Left colon (tissue), 2 donors: ENCODE measurements at places on chromosomes 16 and 17.
A peak's percentile ranks its signal among the peaks of the same experiment; 100 is the strongest.

GRCh38 chr16:67460168-67460567 is 20.8 kb downstream of the ATP6V0D1 start:
- DNase-seq, result peak; percentile 50

- DNase-seq, result no peak
These were observed 477.6 kb downstream of the XYLT1 start for GRCh38 chr16:16992975-16993765.

GRCh38 chr17:28874750-28875149 is 19.9 kb downstream of the ERAL1 start:
- no peak for DNase-seq

DNA sequence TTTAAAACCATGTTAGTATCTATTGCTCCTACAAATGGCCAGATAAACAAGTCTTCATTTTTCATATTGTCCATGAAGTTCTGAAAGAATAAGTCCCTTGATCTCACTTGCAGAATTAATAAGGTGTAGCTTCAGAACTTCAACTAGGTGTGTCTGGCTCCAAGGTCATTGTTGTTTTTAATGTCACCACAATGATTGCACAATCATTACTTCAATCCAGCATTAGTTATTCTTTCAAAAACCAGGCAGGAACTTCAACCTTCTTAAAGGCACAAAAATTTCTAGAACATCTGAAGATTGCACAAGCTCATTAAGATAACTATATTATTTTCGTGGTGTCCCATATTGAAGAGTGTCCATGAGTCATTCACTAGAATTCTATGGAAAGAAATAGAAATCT is 1386.4 kb downstream of the CDH11 start:
- DNase-seq, result no peak

GRCh38 chr16:52283018-52283417 is 263.9 kb downstream of the TOX3 start:
- DNase-seq, result no peak

GRCh38 chr17:69457603-69458002 is 43.1 kb downstream of the MAP2K6 start:
- DNase-seq, result no peak

DNA sequence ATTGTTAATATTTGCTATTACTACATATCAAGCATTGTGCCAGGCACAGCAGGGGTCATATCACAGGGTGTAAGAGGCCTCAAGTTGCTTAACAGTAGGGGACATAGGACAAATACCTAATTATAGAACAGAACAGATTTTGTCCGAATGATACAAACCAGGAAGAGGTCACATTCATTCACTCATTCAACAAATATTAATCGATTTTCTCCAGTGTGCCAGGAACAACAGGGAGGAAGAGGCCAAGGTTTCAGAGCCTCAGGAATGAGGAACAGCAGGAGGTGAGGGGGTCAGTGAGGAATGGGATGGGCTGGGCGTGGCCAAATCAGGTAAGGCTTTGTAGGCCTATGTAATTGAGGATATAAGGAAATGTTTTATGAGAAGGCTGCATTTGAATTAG is 11.2 kb upstream of the CHST4 start:
- DNase-seq, result peak; percentile 31

DNA sequence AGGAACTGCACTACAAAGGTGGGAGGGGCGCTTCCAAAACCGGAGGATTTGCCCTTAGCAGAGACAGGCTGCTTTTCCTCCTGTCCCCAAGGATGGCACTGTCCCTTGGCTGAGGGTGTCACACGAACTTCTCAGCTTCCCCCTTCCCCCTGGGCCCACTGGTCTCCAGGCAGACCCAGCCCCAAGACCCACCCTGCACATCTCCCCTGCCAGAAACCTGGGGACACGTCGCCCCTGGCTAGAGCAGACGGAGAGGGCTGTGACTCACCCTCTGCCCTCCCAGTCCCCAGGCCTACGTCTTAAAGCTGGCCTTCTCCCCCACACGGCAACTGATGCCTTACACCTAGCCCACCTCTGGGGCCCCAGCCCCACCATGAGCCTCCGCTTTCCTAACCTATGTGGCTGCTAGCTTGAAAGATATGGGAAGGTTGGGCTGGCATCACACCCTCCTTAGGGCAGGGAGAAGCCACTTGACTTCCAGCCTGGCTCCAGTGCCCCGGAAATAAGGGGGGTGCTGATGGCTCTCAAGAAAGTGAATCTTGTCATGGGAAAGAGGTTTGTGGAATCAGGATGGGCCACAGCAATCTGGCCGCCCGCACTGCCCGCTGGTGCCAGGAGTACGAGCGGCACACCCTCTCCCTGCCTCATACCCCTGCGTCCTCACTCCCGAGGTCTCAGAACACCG is 4.6 kb downstream of the ZNF319 start:
- DNase-seq, result no peak
